Iris pigment epithelial cell (primary cell): ENCODE measurements at places on chromosomes 13 and 19.

DNA sequence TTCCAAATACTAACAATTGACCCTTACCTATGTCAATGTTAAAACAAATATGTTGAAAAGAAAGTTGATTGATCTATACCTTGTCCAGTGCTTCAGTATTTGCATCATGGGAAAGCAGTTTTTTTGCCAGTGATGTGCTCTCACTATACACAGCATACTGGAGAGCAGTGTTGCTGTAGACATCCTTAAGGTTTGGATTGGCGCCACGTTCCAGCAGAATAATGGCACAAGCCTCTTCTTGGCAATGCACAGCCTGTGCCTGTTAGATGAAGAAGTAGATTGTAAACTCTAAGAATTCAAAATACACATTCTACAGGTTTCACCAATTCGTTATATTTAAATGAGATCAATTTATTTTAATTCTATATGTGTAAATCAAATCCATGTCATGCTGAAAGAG lies 43.9 kb upstream of the C1QTNF9B start:
- DNase-seq, result no peak

- peak; percentile 90 for DNase-seq
Observed at GRCh38 chr19:52690369-52691214, 44.3 kb downstream of the ZNF611 start.

DNA sequence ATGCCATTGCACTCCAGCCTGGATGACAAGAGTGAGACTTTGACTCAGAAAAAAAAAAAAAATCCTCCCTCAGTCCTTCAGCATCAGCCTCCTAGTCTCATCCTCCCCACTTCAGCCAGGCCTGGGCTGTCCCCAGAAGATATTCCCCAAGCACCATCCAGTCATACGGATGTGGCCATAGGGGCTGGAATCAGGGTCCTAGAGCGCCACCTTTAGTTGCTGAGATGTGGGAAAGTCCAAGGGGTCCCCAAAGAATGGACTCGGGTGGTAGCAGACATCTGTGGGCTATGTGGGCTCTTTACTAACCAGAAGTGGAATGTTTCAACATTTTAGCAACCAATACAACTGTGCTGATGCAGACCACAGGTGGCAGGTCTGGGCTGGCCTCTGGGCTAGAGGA lies 3.1 kb upstream of the TYROBP start:
- no peak for DNase-seq

- peak; percentile 48 for DNase-seq
Observed at GRCh38 chr19:18649371-18650020, 12.7 kb downstream of the KLHL26 start.

DNA sequence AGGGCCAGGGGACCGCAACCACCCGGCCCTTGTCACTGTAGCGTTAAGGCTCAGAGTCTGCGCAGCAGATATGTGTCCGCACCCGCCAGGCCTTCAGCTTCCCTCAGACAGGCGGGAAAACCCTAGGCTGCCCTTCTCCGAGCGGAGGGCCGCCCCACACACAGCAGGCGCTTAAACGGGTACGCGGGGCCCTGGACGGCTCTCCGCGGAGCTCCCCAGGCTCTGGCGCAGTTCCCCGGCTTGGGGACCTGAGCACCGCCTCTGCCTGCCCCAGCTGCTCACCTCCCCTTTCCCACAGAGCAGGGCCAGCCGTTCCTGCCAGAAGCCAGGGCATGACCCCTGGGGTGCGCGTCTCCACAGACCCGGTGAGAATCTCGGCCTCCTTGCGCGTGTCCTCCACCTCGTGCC lies 593 bp downstream of the ZNF135 start:
- DNase-seq, result no peak

- peak; percentile 7 for DNase-seq
Observed at GRCh38 chr13:85597790-85598500, 201.3 kb downstream of the SLITRK6 start.

GRCh38 chr19:2332341-2333026 lies 4.0 kb downstream of the SPPL2B start:
- no peak for DNase-seq

DNA sequence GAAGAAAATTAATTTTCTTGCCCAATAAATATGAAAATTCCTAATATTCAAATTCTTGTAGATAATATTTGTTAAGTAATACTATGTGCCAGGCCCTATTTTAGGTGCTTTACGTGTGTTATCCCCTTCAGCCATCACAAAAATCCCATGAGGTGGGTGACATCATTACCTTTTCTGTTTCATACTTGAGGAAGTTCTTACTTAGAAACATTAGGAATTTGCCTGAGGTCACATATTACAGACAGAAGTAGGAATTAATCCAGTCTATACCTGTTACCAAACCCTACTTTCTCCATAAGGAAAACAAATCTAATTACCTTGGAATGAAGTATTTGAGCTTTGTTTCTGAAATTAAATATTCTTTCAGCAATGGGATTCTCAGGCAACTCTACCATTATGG lies 336.1 kb downstream of the GPC6 start:
- DNase-seq, result no peak

- DNase-seq, result no peak
Observed at GRCh38 chr13:50378509-50379044, 363.3 kb downstream of the KCNRG start.

- no peak for DNase-seq
Observed at GRCh38 chr13:96527497-96527896, 437.6 kb downstream of the HS6ST3 start.

DNA sequence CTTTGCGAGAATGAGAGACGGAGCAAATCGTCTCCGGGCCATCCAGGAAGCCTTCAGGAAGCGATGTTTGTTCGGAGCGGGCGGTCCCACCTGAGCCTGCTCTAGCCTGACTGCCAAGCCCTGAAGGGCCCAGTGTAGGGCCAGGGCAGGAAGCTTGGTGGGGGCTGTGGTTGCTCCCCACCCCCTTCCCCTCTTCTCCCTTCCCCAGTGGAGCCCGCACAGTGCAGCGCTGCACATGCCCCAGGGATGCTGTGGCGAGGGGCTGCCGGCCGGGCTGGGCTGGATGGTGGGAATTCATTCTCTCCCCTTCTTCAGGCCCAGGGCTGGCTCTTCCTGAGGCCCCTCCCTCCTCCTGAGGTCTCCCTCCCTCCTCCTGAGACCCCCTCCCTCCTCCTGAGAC lies 7.1 kb upstream of the GRTP1 start:
- no peak for DNase-seq

DNA sequence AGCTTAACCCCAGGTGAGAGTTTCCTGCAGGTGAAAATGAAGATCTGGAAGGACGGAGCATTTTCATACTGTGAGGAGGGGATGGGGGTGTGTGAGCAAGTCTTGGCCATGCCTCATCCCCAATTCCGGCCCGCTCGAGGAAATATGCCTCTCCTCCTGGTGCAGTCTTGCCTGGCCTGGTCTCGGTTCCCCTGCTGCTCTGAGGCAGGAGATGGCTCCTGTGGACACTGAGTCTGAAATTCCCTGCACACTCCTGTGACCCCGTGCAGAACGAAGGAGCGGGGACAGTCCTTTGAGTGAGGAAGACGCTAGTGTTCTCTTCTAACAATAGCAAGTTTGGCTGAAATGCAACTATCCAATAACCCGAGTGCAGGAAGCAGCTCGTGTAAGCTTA lies 329 bp upstream of the ZNF439 start:
- DNase-seq, result no peak

- no peak for DNase-seq
Observed at GRCh38 chr13:36758345-36758744, 60.7 kb upstream of the RFXAP start.

DNA sequence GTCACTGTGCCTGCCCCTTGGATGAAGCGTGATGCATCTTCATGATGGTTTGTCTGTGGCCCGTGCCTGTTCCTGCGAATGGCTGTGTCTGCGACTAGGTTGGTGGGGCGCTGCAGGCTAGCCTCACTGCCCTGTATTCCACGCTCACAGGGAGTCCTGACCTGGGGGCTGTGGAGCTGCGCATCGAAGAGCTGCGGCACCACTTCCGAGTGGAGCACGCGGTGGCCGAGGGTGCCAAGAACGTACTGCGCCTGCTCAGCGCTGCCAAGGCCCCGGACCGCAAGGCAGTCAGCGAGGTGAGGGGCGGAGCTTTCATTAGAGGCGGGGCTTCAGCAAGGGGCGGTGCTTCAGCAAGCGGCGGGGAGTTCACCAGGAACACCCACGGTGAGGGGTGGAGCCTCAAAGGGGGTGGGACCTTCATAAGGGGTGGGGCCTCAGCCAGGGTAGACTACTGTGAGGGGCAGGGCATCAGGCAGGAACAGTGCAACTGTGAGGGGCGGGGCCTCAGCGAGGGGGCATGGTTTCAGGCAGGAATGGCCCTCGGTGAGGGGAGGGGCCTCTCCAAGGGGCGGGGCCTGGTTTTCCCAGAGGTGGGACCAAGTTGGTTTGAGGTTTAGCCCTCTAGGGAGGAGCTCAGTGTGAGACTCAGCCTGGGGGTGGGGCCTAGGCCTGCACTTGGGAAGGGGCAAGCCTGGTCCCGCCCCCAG lies 17.2 kb downstream of the PKN1 start:
- no peak for DNase-seq

- no peak for DNase-seq
Observed at GRCh38 chr13:21812192-21812626, 141.3 kb downstream of the FGF9 start.

GRCh38 chr19:48858984-48859710 lies 9.3 kb downstream of the PLEKHA4 start:
- no peak for DNase-seq

GRCh38 chr13:45339867-45340266 lies 1.1 kb downstream of the TPT1 start:
- no peak for DNase-seq

DNA sequence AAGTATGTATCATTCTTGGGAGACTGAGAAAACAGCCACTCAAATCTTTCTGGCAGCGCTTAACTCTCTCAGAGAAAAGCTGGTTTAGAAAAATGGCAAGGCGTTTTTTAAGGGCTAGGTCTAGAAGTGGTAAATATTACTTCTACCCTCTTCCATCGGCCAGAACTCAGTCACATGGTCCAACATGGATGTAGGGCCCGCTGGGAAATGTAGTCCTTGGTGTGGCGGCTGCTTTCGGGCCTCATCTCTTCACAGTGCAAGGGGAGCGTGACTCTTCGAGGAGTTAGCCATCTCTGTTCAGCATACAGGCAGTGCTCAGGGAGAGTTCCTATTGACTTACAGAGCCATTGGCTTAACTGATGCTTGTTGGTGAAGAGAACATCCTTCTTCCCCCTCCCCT lies 6.3 kb downstream of the VSTM2B start:
- DNase-seq, result no peak

GRCh38 chr13:32126278-32126677 lies 94.7 kb downstream of the FRY start:
- peak; percentile 28 for DNase-seq

DNA sequence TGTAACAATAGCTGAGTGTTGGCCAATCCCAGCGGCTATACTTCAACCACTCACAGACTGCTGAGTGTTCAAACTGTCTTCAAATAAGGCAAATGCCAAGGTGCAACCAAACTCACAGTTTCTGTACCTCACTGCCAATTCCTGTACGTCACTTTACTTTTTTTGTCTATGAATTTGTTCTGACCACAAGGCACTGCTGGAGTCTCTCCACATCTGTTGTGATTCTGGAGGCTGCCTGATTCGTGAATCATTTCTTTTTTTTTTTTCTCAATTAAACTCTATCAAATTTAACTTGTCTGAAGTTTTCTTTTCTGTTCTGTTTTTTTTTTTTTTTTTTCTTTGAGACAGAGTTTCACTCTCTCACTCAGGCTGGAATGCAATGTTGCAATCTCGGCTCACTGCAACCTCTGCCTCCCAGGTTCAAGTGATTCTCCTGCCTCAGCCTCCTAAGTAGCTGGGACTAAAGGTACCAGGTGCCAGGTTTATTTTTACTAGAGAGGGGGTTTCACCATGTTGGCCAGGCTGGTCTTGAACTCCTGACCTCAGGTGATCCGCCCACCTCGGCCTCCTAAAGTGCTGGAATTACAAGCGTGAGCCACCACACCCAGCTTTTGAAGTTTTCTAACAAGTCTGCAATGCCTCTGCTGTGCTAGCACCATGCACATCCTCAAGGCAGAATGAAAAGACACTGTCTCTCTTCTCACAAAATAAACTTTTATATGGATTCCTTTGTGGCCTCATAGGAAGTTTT lies 401.7 kb downstream of the IRS2 start:
- DNase-seq, result peak; percentile 91

DNA sequence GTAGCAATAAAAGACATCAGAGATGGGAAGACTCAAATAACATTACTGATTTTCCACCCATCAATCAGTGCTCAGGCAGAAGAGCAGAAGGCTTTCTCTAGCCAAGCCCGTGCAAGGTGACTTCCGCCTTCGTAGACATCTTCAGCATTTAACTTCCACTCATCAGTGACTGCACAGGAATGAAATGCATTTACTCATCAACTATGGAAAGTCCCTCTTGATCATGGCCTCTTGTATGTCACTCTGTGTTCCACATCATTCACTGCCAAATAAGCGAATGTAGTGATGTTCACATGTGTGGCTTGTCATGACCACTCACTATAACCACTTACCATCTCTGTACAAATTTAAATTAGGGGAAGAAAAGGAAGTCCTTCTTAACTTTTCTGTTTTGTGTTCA lies 49.4 kb downstream of the SACS start:
- DNase-seq, result peak; percentile 77

GRCh38 chr13:40665126-40666044 lies 1.1 kb downstream of the FOXO1 start:
- no peak for DNase-seq

DNA sequence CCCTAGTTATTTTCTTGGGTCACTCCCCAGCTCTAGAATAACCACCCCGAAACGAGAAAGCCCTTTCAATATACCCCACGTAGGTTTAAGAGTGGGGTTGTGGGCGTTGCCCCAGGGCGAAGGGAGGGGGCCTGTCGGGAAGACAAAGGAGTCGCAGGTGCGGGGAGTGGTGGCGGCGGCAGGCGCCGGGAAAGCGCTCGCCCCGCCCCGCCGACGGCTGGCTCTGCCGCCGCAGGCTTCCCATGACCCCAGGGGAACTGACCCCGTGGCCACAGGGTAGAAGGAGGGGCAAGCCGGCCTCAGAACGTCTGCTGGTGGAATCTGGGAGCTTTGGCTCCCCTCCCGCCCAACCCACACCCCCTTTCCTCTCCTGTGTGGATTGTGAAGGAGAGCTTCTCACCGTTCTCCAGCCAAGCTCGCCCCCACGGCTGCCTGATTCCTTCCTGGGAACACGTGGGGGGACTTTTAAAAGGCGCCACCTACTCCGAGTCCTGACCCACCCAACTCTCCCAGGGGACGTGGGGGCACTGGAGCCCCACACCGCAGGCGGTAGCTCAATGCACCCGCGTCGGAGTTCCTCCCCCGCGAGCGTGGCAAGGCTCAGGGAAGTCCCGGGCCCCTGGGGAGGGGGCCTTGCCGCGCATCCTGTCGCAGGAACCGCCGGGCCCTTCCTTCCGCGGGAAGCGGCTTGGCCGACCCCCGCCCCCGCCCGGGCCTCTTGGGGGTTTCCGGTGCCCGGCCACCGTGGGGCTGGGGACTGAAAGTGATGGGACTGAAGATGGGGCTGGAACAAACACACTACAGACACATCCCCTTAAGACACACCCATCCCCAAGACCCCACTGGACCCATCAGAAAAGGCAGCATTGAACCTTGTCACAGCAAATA lies 5.5 kb downstream of the IER2 start:
- DNase-seq, result peak; percentile 79

- DNase-seq, result no peak
Observed at GRCh38 chr19:11279505-11280236, 16.3 kb upstream of the TSPAN16 start.

GRCh38 chr13:113668491-113668971 lies 1.5 kb downstream of the GRK1 start:
- no peak for DNase-seq
